A673 (cell line): ENCODE measurements at places on chromosomes 11 and 22. TPM values are rescaled to one million over a fixed set of nuclear protein-coding genes. Genes with fewer than 3 reads are reported as not detected.

DNA sequence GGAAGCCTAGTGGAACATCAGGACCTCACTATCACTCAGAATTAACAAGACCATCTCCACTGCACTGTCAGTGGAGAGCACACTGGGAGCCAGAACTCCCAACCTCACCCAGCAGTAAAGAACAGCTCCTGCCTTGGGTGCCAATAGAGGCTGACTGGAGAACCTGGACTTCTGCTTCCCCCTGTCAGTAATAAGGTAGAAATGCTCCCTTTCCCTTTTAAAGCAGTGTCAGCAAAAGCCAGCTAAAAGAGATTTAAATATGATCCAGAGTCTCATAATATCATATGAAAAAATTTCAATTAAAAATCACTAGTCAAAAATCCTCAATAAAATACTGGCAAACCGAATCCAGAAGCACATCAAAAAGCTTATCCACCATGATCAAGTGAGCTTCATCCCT is 82.8 kb downstream of the SPATA19 start:
- DNase-seq = no peak

GRCh38 chr22:48819961-48820360 is 1007.7 kb downstream of the BRD1 start:
- DNase-seq = no peak

GRCh38 chr11:124071623-124071948 is 30.5 kb upstream of the OR10G7 start:
- DNase-seq = no peak

DNA sequence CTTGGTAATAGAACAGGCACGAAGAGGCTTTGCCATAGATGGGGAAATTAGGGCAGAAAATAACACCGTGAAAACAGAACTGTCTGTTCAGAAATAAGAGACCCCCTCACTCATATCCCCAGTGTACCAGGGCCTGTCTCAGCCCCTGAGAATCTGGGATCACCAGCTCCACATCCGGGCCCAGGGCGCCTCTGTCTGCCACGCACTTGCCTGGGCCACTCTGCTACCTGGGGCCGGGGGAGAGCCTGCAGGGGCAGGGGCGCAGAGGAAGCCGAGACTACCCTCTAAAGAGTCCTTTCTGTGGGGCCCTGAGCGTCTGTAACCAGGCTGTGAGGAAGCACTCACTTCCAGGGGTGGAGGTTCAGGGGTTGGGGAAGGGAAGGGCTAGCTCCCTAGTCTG is 19.8 kb downstream of the NECTIN1 start:
- DNase-seq = no peak

Gene PDGFD
- 6.0 and 6.1 TPM in 2 replicates for total RNA-seq

DNA sequence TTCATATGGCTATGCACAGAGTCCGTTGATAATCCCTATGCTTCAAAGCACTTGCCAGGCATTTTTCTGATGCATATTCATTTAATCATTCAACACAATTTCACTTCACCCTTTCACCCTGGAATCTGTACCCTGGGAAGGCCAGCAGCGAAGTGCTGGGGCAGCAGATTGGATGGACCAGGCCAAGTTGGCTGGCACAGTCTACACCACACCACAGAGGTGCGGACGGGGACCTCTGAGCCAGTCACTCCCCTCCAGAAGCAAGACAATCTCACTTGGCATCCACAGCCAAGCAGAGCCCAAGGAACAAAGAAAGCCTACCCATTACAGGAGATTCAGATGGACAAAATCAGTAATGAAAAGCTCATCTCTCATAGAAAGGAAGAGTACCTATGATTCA is 130.2 kb downstream of the GALNT18 start:
- DNase-seq = no peak

DNA sequence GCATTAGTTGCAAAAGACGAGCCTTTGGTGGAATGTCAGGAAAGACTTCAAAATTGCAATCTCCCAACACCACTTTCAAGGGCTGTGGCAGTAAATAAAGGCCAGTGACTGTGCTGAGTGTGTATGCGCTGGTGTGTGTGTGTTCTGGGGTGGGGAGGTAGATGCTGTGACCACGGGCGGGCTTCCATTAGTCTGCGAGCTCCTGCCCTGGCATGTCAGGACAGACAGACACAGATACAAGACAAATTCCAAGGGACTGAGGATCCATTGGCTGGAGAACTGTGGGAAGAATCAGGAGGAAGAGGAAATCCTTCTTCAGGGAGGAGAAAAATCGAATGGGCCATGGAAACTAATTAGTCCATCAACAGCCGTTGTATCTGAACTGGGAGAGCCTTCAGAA is 83.6 kb downstream of the FEZ1 start:
- no peak for DNase-seq

- no peak for DNase-seq
These were observed 4.5 kb downstream of the FAM83F start for GRCh38 chr22:39999144-39999757.

GRCh38 chr11:93648158-93648557 is 13.3 kb upstream of the CEP295 start:
- DNase-seq = peak; percentile 43

- DNase-seq = peak; percentile 70
These were observed 1.4 kb upstream of the GGA1 start for GRCh38 chr22:37607010-37607934.

Gene SSH3
- total RNA-seq = 5.5 and 7.8 TPM in 2 replicates

Gene DKK3
- 0.77 and 2.3 TPM in 2 replicates for total RNA-seq

DNA sequence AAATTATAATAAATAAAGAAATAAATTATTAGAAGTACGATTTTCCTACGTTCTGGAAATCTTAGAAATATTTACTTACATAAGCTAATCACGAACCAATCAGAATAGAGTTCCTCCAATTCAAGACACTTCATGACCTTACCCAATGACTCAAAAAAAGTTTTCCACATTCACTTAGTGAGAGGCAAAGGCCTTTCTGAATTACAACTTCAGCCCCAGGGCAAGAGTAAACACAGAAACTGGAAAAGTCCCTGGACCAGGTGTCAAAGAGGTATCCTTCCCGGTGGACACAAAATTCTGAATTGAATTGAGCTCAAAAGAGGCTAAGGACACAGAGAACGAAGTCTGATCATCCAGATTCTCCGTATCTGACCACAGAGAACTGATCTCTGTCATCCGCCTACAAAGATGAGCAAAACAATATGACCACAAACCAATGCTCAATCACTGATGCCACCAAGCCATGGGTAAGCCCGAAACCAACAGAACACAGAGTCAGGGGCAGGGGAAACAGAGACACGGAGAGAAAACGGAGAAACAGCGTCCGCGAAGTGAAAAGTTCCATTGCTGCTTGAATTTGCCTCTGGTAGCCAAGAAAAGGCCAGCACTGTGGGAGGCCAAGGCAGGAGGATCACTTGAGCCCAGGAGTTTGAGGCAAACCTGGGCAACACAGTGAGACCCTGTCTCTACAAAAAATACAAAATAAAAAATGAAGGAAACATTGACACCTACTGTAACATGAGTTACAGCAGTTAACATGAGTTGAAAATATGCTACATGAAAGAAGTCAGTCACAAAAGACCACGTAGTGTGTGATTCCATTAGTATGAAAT is 6.8 kb downstream of the BID start:
- no peak for DNase-seq

Gene P4HA3
- 0.52 and 2.0 TPM in 2 replicates for total RNA-seq

GRCh38 chr11:10478066-10478465 is 23.0 kb downstream of the AMPD3 start:
- no peak for DNase-seq

- no peak for DNase-seq
These were observed 493.5 kb downstream of the DLG2 start for GRCh38 chr11:85133636-85134035.

GRCh38 chr11:87397011-87397865 is 359.5 kb downstream of the TMEM135 start:
- DNase-seq = no peak
